ENCODE measurements at places on chromosomes 1 and 21.

DNA sequence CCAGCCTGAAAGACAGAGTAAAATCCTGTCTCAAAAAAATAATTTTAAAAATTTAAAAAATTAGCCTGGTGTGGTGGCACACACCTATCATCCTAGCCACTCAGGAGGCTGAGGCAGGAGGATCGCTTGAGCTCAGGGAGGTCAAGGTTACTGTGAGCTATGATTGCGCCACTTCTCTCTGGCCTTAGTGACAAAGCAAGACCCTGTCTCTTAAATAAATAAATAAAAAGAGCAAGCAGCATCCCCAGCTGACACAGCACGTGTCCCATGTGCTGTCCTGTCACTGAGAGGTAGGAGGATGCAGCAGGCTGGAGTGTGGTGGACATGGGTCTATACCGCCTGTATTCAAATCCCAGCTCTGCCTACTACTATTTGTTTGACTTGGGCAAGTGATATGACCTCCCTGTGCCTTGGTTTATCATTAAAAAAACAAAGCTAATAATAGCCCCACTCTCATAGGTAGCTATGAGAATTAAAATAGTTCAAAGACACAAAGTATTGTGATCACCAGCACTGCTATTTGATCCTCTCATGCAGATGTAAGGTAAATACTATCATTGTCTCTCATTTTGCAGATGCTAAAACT lies 22.2 kb upstream of the ECE1 start:
- no peaks in the 10 kb centered on the region for H3K36me3 ChIP-seq
- DNase-seq = no peak
- peaks cover 27% of the 10 kb centered on the region for H3K4me1 ChIP-seq
- no peak overlapping the region for H3K27ac ChIP-seq
- H3K27me3 ChIP-seq = no peaks in the 10 kb centered on the region

DNA sequence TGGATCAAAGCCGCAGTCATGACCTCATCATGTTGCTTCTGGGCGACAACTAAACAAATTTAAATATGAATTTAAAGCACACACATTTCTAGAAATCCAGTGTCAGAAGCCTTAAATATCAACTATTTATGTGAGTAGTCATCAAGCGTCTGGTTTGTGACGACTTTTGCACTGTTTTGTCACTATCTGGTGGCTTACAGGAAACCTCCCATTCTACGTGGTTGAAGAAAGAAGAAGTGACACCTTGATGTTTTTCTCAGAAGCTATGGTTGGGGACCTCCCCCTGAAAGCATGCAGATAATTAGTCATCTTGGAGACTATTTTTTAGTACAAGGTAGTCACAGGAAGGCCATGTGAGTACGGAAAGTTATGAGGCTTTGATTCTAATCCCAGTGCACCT lies 58.5 kb downstream of the TENT5C start:
- H3K36me3 ChIP-seq = no peaks in the 10 kb centered on the region
- no peak overlapping the region for H3K27ac ChIP-seq
- no peaks in the 10 kb centered on the region for H3K27me3 ChIP-seq
- H3K4me1 ChIP-seq = no peaks in the 10 kb centered on the region
- H3K4me3 ChIP-seq = no peak overlapping the region

DNA sequence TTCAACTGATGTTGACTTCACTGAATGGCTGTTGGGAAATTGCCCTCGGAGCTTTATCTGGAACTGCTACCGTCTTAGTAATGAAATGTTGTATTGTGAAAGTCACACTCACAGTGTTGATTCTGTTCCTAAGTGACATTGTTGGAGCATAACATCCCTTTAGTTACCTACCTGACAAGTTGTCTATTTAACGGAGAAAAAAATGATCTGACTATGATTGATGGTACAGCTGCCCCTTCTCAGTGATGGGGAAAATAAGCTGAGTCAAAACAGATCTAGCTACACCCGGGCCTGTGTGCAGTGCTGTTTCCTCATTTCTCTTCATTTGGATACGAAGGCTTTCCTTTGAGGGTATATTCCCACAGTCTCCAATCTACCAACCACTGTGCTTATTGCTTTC lies 472.3 kb upstream of the BRINP3 start:
- no peak for DNase-seq
- no peak overlapping the region for H3K27ac ChIP-seq
- no peaks in the 10 kb centered on the region for H3K27me3 ChIP-seq
- no peaks in the 10 kb centered on the region for H3K36me3 ChIP-seq
- no peaks in the 10 kb centered on the region for H3K4me1 ChIP-seq

DNA sequence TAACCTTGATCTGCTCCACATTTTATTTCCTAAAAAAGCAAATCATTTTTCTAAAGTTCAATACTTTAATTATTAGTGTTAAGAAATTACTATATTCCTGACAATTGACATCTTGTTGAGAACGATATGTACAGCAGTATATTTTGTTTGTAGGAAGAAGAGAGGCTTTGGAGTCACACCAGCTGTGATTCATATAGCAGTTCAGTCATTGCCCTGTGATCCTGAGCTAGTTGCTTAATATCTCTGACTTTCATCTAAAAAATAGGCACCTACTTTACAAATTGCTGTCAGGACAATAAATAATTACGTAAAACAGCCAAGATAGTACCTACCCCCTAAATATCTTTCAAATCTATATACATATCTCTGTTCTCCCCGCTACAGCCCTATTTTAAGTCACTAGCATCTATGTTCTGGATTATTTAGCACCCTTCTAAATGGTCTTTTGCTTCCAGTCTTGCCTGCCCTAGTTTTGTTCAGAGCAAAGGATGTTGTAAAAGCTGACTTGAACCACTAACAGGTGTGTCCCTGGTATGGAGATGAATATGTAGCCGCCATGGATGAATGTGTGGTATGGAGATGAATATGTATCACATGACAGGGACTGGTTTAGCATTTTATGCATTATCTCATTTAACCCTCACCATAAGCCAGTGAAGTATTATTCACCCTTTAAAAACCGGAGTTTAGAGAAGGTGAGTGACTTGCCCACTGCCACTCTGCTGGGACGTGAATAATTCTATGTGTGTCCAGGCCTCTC lies 42.2 kb downstream of the RNF220 start:
- no peaks in the 10 kb centered on the region for H3K27me3 ChIP-seq
- DNase-seq = no peak
- no peak overlapping the region for H3K4me3 ChIP-seq
- no peaks in the 10 kb centered on the region for H3K36me3 ChIP-seq
- no peaks in the 10 kb centered on the region for H3K4me1 ChIP-seq

GRCh38 chr1:21564521-21565095 lies 55.4 kb downstream of the ALPL start:
- no peaks in the 10 kb centered on the region for H3K27me3 ChIP-seq
- H3K27ac ChIP-seq = no peak overlapping the region
- no peak overlapping the region for H3K4me3 ChIP-seq
- no peaks in the 10 kb centered on the region for H3K36me3 ChIP-seq
- no peak for DNase-seq

GRCh38 chr21:42513151-42513984 lies at the start of gene SLC37A1:
Gene SLC37A1, plus strand, starts transcription at chr21:42513852. Its CDS starts 4,603 bp downstream, at chr21:42518455.
- peak within 1 kb of the TSS; percentile 86 for H3K27ac ChIP-seq
- H3K36me3 ChIP-seq = peaks cover 3% of the 10 kb centered on the region
- DNase-seq = no peak

DNA sequence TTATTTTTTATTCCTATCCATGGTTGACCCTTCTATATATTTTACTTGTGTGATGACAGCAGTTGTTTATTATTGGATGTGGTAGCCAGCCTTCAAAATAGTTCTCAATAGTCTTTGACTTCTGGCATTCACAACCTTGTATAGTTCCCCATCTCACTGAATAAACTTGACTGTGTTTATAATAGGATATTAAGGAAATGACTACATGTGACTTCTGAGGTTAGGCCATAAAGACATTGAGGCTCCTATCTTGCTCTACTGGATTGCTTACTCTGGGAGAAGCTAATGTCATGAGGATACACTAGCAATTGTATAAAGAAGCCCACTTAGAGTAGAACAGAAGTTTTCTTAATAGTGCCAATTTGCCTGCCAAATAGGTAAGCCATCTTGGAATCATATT lies 231.8 kb downstream of the NEGR1 start:
- H3K4me1 ChIP-seq = no peaks in the 10 kb centered on the region
- DNase-seq = no peak
- H3K27me3 ChIP-seq = no peaks in the 10 kb centered on the region
- H3K27ac ChIP-seq = no peak overlapping the region

DNA sequence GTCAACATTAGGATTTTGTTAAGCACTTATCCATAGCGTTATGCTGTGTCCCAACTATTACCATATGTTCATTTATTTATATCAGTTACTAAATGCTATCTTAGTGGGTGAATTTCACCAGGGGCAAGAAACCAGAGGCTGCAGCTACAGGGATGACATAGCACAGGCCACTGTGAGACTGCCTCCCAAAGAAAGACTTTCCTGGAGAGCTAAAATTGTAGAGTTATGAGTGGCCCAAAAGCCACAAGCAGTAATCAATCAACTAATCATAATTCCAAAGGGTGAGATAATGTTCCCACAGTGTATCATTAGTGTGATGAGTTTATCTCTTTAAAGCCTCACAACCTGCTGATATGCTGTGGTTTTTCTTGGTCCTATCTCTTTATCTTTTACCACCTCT lies 3.8 kb upstream of the TGFB2 start:
- no peak overlapping the region for H3K27ac ChIP-seq
- no peaks in the 10 kb centered on the region for H3K4me1 ChIP-seq
- DNase-seq = no peak
- H3K36me3 ChIP-seq = no peaks in the 10 kb centered on the region

DNA sequence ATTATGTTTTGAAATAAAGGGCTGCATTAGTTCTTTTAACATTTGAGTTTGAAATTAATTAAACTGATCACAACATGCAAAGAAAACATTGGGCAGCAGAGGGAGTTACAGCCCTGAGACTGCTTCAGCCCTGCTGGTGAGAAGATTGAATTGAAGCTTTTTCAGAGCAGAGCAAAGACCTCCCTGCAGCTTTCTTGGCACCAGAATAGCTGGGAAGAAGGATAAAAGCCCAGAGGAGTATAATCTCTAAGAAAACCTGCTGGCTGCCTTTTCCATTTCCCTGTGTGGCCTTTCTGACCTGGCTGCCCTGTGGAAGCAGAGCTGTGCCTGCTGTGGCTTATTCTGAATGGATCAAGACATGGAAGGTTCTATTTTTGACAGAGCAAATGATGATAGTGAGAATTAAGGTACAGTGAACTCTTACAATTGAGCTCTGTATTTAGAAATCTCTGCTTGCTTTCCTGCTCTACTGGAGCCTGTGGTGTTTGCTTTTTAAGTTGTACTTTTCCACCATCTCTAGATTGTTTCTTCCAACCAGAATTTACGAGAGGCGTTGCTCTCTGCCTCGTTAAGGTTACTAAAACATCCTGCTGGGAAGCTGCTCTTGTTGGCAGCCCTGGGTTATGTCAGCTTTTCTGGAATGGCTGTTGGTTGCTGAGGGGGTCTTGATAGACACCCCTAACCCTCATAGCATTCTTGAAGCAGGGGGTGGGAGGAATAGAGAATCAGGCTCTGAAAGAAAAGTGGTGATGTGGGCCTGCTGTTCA lies 9.9 kb downstream of the SNRPE start:
- H3K27me3 ChIP-seq = no peaks in the 10 kb centered on the region
- peaks cover 21% of the 10 kb centered on the region for H3K36me3 ChIP-seq
- no peak overlapping the region for H3K4me3 ChIP-seq

DNA sequence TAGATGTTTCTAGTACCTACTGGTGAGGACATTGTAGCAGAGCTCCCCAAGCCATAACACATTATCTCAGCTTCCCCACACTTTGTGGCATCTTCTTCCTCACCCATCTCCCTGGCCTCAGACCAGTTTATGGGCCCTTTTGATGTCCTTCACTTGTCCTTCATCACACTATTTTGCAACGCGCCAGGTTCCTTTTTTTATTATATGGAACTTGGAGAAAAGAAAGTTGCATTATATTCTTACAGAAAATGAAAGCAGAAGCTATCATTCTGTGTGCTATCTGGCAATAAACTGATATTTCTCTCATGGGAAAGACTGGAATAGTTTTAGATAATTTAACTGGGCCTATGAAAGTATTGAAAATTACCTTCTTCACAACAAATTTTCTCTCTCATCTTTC lies 196.9 kb upstream of the ETV3 start:
- no peak for DNase-seq
- H3K4me3 ChIP-seq = no peak overlapping the region
- H3K4me1 ChIP-seq = no peaks in the 10 kb centered on the region
- H3K36me3 ChIP-seq = no peaks in the 10 kb centered on the region
- no peak overlapping the region for H3K27ac ChIP-seq
- H3K27me3 ChIP-seq = no peaks in the 10 kb centered on the region

DNA sequence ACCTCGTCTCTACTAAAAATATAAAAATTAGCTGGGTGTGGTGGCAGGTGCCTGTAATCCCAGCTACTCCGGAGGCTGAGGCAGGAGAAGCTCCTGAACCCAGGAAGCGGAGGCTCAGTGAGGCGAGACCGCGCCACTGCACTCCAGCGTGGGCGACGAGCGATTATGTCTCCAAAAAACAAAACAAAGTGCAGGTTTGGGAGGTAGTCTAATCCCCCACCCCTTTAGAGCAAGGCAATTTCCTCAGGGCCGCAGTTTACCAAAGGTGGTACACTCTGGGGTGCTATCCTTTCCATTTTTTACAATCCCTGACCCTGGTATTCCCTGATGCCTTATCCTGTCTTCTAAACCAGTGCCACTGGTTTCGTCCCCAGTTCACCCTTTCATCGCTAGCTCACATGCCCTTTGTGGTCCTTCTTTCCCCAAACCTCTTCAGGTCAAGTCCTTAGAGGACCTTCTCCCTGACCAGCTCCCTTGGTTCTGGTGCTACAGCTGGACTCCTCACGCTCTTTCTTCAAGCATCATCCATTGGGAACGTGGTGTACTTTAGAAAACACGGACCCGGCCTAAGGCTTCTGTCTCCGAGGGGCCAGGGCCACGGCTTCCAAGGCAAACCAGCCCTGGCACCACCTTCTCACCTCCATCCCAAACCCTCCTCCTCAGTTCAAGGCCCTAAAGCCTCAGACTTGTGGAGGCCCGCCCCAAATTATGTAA lies 873 bp downstream of the IFT25 start:
- H3K36me3 ChIP-seq = no peaks in the 10 kb centered on the region
- H3K4me3 ChIP-seq = peak overlapping the region; percentile 79
- no peak for DNase-seq
- peaks cover 53% of the 10 kb centered on the region for H3K4me1 ChIP-seq

GRCh38 chr1:44674113-44675000 lies at the start of the genes ARMH1 and TMEM53:
Gene ARMH1, plus strand, starts transcription at chr1:44674714. Its CDS starts 14,984 bp downstream, at chr1:44689698.
Gene TMEM53, minus strand, starts transcription at chr1:44674481. Its CDS starts 90 bp downstream, at chr1:44674391.
- DNase-seq = peak; percentile 98
- H3K4me3 ChIP-seq = peak within 1 kb of the TSS; percentile 81
- no peaks in the 10 kb centered on the region for H3K27me3 ChIP-seq
- H3K27ac ChIP-seq = peak within 1 kb of the TSS; percentile 98
- peaks cover 25% of the 10 kb centered on the region for H3K4me1 ChIP-seq
- H3K36me3 ChIP-seq = no peaks in the 10 kb centered on the region

- DNase-seq = no peak
- H3K36me3 ChIP-seq = no peaks in the 10 kb centered on the region
- no peaks in the 10 kb centered on the region for H3K27me3 ChIP-seq
- H3K4me1 ChIP-seq = no peaks in the 10 kb centered on the region
- H3K27ac ChIP-seq = no peak overlapping the region
These were observed 88.5 kb upstream of the DEPDC1 start for GRCh38 chr1:68585351-68585750.

- DNase-seq = no peak
- H3K4me3 ChIP-seq = no peak overlapping the region
- peaks cover 46% of the 10 kb centered on the region for H3K27me3 ChIP-seq
- H3K27ac ChIP-seq = no peak overlapping the region
- no peaks in the 10 kb centered on the region for H3K4me1 ChIP-seq
- no peaks in the 10 kb centered on the region for H3K36me3 ChIP-seq
These were observed 8.4 kb upstream of the ATXN7L2 start for GRCh38 chr1:109475261-109475660.
